ENCODE measurements at places on chromosomes 3 and 15.

DNA sequence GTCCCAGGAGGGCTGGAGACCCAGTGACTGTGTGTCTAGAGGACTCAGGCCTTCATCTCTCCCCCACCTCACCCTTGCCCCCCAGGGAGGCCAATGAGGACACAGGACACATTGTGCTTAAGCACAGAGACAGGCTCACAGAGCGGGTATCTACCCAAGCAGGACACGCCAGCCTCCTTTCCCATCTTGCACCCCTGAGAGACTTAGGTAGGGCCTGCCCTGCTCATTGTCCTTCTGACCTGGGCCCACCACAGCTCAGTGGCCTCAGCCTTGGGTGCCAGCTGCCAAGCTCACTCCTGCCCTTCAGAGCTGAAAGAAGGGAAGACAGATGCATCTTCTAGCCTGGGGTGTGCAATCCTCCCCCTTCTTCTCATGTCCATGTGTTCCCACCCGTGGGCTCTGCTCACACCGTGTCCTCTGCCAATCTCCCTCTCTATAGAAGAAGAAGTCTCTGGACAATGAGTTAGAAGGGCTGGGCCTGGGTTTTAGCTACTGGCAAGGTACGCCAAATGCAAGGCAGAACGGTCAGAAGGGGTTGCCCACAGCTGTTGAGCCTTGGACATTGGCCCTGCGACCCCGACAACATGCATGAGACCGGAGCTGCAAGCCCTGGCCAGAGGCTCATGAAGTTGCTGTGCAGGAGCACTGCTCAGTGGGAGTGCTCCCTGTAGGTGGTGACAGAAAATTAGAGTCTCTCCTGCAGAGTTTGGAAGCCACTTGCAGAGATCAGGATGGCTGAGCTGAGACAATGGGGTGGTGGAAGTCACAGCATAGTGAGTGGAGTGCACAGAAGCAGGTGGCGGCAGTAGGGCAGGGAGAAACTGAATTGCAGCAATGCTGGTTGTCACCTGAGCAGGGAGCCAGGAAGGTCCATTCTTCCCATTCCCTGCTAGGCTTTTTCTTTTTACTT, 32.8 kb downstream of the ACSBG1 start:
- DNase-seq: no peak

- DNase-seq: no peak
Observed at GRCh38 chr15:51672155-51672687, 9.1 kb upstream of the SCG3 start.

DNA sequence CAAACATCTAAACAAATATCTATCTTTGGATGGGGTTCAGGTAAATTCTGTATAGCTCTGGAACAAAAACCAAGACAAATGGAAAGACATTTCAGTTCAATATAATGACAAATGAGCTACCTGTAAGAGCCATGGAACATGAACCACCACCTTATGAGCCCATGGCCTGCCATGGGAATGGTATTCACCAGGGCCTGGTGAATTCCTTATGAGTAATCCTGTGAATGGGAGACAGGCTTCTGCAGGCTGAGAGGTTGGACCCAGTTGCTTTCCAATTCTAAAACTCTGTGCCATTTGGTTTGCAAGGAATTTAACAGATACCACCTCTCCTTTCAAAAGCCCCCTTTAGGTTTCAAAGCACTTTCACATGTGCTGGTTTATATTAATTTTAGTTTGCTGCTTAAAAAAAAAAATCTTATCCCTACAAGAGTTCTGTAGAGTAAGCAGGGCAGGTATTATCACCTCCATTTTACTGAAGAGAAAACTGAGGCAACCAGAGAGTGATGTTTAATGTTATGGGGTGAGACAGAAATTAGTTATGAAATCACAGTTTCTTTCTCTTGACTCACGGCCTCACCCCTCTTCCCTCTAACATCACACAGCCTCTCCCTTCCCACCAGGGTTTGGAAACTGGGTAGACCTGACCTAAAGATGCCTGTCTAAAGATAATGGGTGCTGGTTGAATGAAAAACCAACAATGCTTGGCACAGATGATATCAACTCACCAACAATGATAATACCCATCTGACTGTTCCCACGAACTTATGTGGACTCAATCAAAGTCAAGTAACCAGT, 397.6 kb upstream of the WNT5A start:
- no peak for DNase-seq

DNA sequence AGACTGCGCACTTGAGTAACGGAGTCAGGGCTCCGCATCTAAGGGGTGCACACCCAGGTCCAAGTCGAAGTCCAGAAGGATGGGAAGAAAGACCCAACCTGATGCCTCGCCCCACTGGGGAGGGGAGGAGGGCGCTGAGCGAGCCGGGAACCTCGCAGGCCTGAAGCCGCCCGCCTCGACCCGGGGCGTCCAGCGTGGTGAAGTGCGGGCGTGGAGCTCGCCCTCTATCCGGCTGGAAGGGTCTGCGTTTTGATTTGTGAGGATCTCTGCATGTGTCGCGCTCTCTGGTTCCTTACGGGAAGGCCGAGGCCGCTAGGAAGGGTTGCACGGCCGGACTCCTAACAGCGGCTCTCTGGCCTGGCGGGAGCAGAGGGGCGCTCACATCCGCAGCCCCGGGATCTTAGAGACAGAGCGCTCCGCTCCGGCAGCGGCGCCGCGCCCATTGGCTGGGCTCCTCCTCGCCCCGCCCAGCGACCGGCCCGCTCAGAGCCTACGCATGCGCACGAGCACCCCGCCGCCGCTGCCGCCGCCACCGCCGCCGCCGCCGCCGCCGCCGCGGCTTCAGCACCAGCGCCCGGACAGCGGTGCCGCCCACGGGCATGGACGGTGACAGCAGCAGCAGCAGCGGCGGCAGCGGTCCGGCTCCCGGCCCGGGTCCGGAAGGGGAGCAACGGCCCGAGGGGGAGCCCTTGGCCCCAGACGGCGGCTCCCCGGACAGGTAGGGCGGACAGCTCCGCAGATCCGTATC, at the start of gene DISP2:
TSS of gene DISP2 (plus strand) at position 497 of the 748 bp plus-strand sequence. CDS start at position 600, 103 bp downstream.
- DNase-seq: no peak

GRCh38 chr3:43400167-43400566, 113.8 kb downstream of the SNRK start:
- DNase-seq: no peak

GRCh38 chr15:81492969-81493645, 119.1 kb upstream of the TMC3 start:
- no peak for DNase-seq

GRCh38 chr3:186380622-186381380, 18.8 kb upstream of the DGKG start:
- DNase-seq: no peak

DNA sequence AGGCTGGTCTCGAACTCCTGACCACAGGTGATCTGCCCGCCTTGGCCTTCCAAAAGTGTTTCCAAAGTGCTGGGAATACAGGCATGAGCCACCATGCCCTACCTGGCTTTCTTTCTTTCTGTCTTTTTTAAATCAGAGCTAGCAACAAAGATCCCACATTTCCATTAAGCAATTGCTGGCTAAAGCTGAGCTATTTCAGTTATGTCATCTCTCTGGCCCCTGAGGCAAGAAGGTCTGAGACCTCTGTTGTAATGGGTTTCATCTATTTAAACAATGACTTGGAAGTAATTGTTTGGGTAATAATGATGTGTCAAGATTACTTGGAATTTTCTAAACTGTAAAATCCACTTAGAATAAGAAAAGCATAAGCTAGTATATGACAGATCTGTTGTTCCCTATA, 30.2 kb upstream of the CRBN start:
- DNase-seq: no peak

- no peak for DNase-seq
Observed at GRCh38 chr15:73225358-73226015, 143.3 kb downstream of the HCN4 start.
